ENCODE measurements at places on chromosomes 1 and 21. TPM values are rescaled to one million over a fixed set of nuclear protein-coding genes. Genes with fewer than 3 reads are reported as not detected.

NTRK1 gene
- 1.6 TPM for total RNA-seq

GRCh38 chr1:209625791-209626285, 26.4 kb downstream of the LAMB3 start:
- DNase-seq, result no peak

RNF186 gene
- total RNA-seq, result not detected

ADORA1 gene
- 19.1 TPM for total RNA-seq

GRCh38 chr1:215482079-215482478, 85.0 kb upstream of the KCTD3 start:
- DNase-seq, result peak; percentile 1

TUFT1 gene
- 6.9 TPM for total RNA-seq

PSEN2 gene
- total RNA-seq, result 23.0 TPM

DNA sequence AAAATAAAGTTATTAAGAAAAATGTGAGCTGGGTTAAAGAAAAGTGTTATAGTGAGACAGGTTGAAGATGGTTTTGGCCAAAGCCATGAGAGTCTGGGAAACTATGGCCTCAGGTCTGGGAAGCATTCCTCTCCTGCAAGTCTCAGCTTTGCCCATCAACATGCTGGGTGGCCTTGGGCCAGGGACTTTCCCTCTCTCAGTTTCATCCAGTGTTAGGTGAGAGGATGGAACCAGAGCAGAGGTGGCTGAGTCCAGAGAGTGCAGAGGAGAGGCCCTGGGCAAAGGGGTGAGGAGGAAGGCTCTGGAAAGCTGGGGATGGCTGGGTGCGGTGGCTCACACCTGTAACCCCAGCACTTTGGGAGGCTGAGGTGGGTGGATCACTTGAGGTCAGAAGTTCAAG, 10.5 kb downstream of the PADI2 start:
- no peak for DNase-seq

- DNase-seq, result no peak
Observed at GRCh38 chr1:32405672-32406467, 11.6 kb upstream of the BSDC1 start.

FAAH gene
- 19.0 TPM for total RNA-seq

ALPL gene
- 4.4 TPM for total RNA-seq

SETDB1 gene
- 57.9 TPM for total RNA-seq

DNA sequence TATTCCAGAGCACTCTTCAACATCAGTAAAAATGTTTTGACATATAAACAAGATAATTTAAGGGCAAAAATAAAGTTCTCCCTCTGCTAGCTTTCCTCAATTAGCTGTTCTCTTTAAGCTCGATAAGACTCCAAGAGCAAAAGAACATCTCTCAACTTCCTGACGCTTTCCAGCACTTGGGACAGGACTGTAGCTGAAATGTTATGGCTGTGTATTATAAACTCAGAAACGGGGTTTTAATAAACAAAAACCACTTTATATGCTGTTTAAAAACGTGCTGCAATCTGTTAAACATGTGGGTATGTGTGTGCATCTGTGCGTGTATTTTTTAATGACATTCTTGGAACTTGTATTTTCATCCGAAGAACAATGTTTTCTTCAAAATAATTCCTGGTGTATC, 71.5 kb upstream of the RGS2 start:
- no peak for DNase-seq

DNA sequence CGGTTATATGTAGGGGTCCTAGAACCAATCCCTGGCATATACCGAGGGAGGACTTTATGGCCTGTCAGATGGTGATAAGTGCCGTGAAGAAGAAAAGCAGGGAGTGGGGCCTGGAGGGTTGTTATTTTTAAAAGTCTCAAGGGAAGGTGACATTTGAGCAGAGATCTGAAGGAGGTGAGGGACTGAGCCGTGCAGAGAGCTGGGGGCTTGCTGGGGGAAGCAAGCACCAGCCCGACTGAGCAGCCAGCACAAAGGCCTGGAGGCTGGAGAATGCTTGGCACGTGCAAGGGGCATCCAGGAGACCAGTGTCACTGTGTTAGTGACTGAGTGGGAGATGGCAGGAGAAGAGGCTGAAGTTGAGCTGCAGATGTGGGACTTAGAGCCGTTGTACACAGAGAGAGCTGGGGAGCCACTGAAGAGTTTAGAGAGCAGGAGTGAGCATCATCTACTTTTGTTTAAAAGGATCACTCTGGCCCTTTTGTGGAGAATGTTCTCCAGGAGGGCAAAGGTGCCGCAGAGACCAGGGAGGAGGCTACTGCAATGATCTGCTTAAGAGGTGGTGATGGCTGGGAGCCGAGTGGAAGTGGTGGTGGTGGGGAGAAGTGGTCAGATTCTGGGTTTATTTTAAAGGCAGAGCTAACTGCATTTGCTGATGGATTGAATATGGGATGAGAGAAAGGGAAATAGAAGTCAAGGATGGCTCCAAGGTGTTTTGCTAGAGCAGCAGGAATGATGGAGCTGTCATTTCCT, 31.2 kb downstream of the PTPRU start:
- DNase-seq, result no peak

GRCh38 chr21:39972976-39973770, 105.9 kb downstream of the PCP4 start:
- no peak for DNase-seq

DAB1 gene
- 71.6 TPM for total RNA-seq

- no peak for DNase-seq
Observed at GRCh38 chr1:36238433-36238832, 14.2 kb downstream of the THRAP3 start.

CDC20 gene
- total RNA-seq, result 14.2 TPM

OR2AK2 gene
- 3.0 TPM for total RNA-seq

TPTE gene
- total RNA-seq, result not detected

DNA sequence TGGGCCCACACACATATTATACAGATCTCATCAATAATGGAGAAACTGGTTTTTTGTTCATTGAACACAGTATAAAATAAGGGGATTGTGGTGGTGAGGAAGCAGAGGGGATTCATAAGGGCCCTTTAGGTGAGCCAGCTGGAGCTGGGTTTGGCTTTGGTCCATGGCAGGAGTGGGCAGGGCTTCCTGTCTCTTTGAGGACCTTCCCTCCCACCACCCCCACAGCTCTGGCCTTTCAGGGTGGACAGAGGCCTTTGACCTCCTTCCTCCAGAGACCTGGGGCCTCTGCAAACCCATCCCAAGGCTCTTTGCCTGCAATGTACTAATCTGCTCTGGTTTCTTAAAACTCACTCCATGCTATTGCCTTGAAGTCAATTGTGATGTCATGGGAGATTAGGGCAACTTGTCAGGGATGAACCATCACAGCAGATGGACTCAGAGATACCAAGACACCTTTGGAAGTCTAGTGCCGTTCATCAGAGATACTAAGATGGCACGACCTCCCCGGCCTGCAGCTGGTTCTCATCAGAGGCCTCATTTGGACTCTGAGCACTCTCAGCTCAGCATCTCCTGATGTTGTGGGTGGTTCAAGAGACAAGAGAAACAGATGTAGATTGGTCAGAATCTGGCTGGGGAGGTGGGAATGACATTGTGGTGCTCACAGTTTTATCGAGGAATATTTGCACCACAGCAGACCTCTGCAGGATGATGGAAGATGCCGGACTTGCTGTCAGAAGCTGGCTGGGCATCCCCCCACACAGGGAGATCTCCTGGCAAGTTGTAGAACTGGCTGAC, 37.9 kb downstream of the LHX4 start:
- DNase-seq, result no peak

DNA sequence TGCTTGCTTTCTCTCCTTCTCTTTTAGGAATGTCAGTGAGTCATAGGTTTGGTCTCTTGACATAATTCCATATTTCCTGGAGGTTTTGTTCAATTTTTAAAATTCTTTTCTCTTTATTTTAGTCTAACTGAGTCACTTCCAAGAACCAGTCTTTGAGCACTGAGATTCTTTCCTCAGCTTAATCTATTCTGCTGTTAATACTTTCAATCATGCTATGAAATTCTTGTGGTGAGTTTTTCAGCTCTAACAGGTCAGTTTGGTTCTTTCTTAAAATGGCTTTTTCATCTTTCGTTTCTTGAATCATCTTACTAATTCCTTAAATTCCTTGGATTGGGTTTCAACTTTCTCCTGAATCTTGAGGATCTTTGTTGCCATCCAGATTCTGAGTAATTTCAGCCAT, 321.0 kb downstream of the PTBP2 start:
- no peak for DNase-seq

- no peak for DNase-seq
Observed at GRCh38 chr1:22056936-22057335, 4.4 kb downstream of the CDC42 start.
